ENCODE measurements at places on chromosomes 7 and 10.

GRCh38 chr10:13871011-13871410 lies 284.2 kb downstream of the PRPF18 start:
- no peak for DNase-seq

- DNase-seq = no peak
Observed at GRCh38 chr7:95342642-95343307, 18.4 kb upstream of the PON1 start.

GRCh38 chr7:80095545-80095944 lies 39.1 kb upstream of the GNAI1 start:
- no peak for DNase-seq

GRCh38 chr7:132489776-132490237 lies 86.5 kb downstream of the PLXNA4 start:
- DNase-seq = no peak

GRCh38 chr7:106346678-106347217 lies 62.0 kb upstream of the NAMPT start:
- DNase-seq = no peak

- no peak for DNase-seq
Observed at GRCh38 chr7:44065431-44066110, at the start of gene PGAM2. TSS of gene PGAM2 (minus strand) at chr7:44065567. CDS start at chr7:44065529, 38 bp downstream.

- DNase-seq = no peak
Observed at GRCh38 chr10:107657851-107658250, 493.3 kb upstream of the SORCS1 start.

DNA sequence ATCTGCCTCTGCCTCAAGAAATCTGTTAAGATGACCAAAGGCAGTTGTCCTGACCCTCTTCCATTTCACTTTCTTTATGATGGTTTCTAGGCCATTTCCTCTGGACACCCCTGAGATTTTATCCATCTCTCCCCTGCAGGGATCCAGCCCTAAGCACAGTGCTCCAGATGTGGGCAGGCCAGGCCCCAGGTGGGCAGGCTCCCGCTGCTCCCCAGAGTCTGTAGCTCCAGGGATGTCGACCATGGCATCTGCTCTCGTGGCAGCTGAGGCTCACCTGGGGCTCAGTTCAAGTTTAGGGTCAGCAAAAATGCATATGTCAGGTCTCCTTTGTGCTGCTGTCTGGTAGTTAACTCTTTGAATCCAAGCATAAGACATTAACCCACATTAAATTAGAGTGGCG lies 11.8 kb downstream of the CEP41 start:
- no peak for DNase-seq
